ENCODE measurements at places on chromosomes 13 and 19.
A peak's percentile ranks its signal among the peaks of the same experiment; 100 is the strongest.

- DNase-seq = no peak
Observed at GRCh38 chr13:66888698-66889097, 341.4 kb downstream of the PCDH9 start.

DNA sequence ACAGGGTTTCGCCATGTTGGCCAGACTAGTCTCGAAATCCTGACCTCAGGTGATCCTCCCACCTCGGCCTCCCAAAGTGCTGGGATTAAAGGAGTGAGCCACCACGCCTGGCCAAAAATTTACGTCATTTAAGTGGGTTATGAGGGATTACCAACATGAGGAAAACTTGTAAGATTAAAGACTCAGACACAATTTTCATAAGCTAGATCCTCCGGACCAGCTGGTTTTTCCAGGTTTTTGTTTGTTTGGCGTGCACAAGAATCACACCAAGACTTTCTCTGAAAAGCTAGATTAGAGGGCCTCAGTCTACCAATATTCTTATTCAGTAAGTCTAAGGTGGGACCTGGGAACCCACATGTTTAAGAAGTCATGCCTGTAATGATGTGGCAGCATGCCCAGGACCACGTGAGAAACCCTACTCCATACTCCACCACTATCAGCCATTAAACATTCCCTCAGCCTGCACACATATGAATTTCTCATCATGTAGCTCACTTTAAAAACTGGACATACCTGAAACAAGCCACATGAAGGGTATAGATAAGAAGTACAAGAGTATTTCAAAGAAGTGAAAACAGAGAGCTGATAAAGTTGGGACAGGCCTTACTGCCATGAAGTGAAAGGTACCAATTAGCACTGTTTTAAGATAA lies 25.7 kb downstream of the DIAPH3 start:
- no peak for DNase-seq

GRCh38 chr13:110264685-110265275 lies 42.2 kb downstream of the COL4A1 start:
- no peak for DNase-seq

DNA sequence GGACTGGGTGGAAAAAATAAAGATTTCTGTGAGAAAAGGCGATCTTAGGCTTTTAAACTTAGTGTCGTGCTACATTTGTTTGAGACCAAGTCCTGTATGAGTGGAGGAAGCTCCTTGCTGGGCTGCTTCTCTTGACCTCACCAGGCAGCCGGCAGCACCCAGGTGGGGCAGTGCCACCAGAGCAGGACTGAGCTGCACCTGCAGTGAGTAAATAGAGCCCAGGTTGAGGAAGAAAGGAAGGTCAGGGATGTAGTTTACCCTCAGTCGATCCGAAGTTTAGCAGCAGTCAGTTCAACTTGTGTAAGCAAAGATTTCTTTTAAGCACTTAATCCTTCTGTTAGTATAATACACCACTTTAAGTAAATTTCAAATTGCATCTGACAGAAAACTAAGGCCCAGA lies 13.6 kb downstream of the HNRNPM start:
- DNase-seq = no peak

DNA sequence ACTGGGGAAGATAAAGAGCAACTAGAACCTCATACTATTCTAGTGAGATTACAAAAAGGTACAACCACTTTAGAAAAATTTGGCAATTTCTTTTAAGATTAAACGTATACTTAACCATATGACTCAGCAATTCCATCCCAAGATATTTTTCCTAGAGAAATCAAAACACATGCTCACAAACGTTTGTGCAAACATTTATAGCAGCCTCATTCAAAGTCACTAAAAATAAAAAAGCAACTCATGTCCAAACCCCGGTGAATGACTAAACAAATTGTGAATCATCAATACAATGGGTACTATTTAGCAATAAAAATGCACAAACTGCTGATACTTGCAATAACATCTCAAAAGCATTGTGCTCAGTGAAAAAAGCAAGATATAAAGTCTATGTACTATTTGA lies 121.5 kb downstream of the FRY start:
- DNase-seq = no peak

DNA sequence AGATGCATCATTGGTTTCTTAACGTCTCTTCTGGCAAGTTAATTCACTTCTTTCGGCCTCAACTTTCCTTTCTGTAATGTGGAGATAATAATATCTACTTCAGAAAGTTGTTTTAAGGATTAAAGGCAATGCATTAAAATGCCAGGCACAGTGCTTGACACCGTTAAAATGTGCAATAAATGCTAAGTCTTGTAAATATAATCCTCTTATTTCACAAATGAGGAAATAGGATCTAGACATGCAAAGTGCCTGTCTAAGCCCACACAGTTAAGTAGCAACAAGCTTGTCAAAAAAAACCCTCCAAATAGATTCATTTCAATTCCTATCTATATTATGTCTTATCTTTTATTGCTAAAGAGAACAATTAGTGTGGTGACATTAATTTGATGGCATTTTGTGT lies 86.4 kb upstream of the TSC22D1 start:
- no peak for DNase-seq

DNA sequence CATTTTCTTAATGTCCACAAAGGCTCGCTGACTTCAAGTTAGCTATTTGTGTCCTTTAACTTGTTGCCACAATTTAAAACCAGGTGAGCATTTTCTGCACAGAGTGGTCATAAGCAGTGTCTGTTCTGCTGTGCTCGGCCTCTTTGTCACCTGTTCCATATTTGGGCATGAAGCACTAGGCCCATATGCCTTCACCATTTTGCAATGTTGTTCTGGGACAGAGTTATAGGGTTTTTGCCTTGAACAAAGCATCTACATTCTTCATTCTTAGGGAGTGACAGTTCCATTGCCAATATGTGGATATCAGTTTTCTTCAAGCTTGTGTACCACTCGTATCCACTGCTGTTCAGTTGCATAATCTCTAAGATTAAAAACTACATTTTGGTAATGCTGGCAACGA lies 56.1 kb downstream of the LRCH1 start:
- no peak for DNase-seq

- DNase-seq = peak; percentile 56
Observed at GRCh38 chr19:29878973-29879654, 62.9 kb upstream of the URI1 start.

GRCh38 chr19:47653856-47654255 lies 44.9 kb downstream of the BICRA start:
- DNase-seq = no peak

- DNase-seq = no peak
Observed at GRCh38 chr13:79281339-79281747, 124.7 kb downstream of the RBM26 start.

- no peak for DNase-seq
Observed at GRCh38 chr13:37070145-37070695, 10.7 kb upstream of the SUPT20H start.

DNA sequence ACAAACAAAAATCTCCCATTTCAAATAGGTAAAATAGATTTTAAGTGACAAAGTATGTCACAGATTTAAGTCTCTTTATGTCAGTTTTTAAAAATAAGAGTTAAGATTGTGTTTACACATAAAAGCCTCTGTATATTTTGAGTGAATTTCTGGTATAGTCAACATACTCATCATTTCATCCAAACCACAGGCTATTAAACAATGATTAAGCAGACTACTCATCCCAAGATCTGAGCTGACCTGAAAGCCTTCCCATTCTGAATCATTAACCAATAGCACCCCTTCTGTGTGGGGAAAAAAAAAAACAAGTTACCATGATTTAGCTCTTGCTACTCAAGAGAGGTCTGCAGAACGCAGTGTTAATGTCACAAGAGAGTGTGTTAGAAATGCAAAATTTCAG lies 284.4 kb upstream of the NBEA start:
- DNase-seq = no peak

GRCh38 chr13:59340151-59340550 lies 823.6 kb downstream of the DIAPH3 start:
- no peak for DNase-seq

DNA sequence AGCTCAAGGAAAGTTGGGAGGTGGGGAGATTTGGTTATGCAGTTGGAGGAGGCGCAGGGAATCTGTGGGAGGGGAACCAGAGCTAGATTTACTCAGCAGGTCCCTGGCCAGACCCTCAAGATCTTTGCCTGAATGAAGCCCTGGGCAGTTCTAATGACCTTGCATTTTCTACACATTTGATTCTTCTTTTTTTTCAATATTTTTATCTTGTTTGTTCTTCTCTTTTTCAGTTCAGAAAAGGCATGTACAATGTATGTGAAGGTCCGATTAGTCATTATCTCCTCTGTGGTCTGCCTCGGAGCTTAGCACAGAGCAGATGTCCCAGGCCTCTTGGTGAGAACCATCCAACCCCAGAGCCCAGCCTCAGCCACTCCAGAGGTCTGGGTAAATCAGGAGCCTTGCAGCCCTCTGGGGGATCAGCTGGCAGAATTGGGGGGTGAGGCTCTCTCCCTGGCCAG lies 24.2 kb downstream of the SERP2 start:
- no peak for DNase-seq

GRCh38 chr13:27257648-27258253 lies 6.4 kb downstream of the RPL21 start:
- no peak for DNase-seq

DNA sequence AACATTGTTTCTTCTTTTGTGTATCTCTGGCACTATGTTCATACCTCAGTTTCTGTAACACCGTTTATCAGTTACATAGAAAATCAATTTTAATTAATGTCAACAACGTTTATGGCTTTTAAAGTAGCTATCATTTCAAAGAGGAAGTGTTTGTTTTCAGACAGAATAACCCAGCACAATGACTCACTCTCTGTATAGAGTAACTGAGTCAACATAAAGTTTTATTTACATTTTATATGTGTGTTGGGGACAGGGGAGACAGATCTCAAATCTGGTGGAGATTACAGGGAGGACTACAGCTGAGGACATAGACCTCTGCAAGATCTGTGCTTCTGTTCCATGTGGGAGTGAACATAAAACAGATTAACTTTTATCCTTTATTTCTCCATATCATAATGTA lies 2590.1 kb downstream of the PCDH9 start:
- no peak for DNase-seq

DNA sequence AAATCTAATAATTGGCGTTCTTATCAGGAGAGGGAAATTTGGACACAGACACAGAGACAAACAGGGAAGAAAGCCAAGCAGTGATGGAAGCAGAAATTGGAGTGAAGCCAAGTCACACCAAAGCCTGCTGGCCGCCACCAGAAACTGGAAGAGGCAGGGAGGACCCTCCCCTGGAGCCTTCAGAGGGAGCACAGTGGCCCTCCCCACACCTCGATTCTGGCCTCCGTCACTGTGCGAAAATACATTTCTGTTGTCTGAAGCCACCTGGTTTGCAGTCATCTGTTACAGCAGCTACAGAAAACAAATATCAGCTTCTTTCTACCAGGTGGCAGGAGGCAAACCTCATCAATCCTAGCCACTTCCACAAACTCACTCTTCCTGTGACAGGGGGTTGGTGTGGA lies 8.3 kb upstream of the TLE6 start:
- no peak for DNase-seq

DNA sequence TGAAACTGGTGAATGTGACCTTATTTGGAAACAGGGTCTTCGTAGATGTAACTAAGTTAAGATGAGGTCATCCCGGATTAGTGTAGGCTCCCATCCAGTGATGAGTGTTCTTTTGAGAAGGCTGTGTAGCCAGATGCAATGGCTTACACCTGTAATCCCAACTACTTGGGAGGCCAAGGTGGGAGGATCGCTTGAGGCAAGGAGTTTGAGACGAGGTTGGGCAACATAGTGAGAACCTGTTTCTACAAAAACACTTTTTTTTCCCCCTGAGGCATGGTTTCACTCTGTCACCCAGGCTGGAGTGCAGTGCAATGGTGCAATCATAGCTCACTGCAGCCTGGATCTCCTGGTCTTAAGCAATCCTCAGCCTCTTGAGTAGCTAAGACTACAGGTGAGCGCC lies 36.4 kb downstream of the FBN3 start:
- no peak for DNase-seq

- no peak for DNase-seq
Observed at GRCh38 chr13:27549406-27549981, 70.8 kb downstream of the LNX2 start.

- no peak for DNase-seq
Observed at GRCh38 chr13:81927347-81927746, 1586.4 kb upstream of the SPRY2 start.

GRCh38 chr13:50244355-50244712 lies 229.1 kb downstream of the KCNRG start:
- no peak for DNase-seq

DNA sequence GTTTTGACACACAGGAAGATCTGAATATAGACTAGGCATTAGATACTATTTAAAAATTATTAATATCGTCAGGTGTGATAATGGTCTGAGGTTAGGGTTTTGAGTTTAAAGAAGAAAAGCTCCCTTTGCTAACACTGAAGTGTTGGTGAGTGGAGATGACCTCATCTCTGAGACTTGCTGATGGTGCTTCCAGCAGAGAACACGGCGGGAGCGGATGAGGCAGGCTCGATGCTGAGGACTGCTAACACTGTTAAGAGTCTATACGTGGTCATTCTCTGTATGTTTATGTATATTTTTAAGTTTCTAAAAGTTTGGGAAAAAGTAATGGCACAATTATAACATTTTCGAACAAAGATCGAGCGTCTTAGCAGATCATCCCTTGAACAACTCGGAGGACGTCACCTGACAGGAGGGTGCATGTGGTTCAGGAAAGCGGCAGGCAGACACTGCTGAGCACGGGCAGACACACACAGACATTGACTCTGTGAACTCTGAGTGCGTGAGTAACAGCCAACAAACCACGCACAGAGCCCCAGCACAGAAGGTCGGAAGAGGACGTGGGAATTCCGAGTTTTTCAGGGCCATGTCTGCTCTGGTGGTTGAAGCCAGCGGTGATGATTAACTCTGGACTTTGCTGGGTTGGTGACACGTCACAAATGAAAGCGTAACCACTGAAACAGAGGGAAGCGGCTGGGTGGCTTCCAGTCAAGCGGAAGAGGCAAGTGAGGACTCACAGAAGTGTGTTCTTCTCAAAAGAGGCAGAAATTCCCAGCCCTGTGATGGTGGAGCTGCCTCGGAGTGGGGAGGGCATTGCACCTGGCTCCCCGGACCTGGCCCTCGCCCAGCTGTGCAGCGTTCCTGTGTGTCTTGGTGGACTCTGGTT lies 91.9 kb upstream of the TEX29 start:
- DNase-seq = no peak

DNA sequence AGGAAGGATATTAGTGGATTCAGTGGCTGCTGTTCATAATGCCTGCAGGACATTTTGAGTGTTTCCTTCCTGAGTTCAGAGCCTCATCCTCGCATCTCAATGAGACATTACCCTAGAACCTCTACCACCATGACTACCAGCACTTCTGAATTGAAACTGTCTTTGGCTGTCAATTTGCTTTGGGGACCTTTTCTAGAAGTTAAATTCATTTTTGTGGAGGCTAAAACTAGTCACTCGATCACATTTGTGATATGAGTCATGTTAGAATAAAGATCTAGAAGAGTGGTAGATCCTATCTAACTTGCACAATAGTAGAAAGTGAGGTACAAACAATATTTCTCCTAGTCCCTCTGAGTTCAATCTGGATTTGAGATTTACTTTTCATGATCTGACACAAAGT lies 124.9 kb downstream of the KCNRG start:
- DNase-seq = no peak
